ENCODE measurements at places on chromosomes 16 and 17.

GRCh38 chr17:42848093-42848492 lies 2.9 kb upstream of the AOC3 start:
- DNase-seq = no peak

GRCh38 chr17:42125565-42125964 lies 3.0 kb downstream of the HSPB9 start:
- DNase-seq = no peak

- DNase-seq = no peak
These were observed 79.4 kb downstream of the IRF8 start for GRCh38 chr16:85978291-85978775.

GRCh38 chr16:85418978-85419491 lies 194.1 kb upstream of the GSE1 start:
- no peak for DNase-seq

GRCh38 chr17:2175294-2175628 lies 120.4 kb downstream of the HIC1 start:
- no peak for DNase-seq

DNA sequence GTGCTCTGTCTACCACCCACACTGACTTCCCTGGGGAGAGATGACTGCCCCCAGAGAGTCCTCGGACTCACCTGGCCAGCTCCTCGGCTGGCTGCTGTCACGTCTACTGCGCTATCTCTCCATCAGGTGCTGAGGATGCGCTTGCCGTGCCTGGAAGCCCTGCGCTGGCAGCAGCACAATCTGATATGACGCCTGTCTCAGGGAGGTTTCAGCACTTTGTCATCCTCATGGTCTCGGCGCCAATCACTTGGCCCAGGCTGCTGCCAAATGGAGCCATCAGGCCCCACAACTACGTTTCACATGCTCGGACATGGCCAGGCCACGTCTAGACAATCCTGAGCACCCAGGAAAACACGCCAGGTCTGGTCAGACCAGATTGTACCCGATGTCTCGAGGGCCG lies 46.7 kb downstream of the FOXL1 start:
- DNase-seq = no peak
